Endothelial cell (in vitro differentiated cells): ENCODE measurements at places on chromosomes 5 and 9.

- DNase-seq: no peak
These were observed 9.9 kb downstream of the HSPA9 start for GRCh38 chr5:138565100-138565821.

GRCh38 chr5:64229163-64229774 lies 63.6 kb downstream of the RNF180 start:
- no peak for DNase-seq

DNA sequence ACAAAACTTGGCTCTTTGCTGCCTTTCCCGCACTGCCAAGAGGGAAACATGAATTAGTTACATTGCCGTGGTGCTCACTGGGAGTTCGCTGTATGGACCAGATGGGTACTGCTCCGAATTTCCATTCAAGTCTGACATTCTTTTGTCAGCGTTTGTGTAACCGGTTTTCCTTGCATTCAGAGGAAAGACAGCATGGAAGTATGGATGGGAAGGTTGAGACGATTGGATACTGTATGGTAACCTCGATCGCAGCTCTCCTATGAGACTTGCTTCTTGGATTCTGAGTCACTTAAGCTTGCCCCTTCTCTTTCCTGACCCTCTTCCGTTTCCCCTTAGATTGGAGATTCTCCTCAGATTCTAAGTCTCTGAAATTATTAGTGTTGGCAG lies 625 bp upstream of the UBLCP1 start:
- peak; percentile 16 for DNase-seq

- DNase-seq: no peak
These were observed 1079.9 kb upstream of the C9orf72 start for GRCh38 chr9:28653216-28653615.

GRCh38 chr9:32596936-32597335 lies 24.0 kb upstream of the NDUFB6 start:
- DNase-seq: no peak

- DNase-seq: no peak
These were observed 54.5 kb downstream of the OXCT1 start for GRCh38 chr5:41815663-41816229.

- DNase-seq: no peak
These were observed 243.2 kb downstream of the FSTL4 start for GRCh38 chr5:133368916-133369783.

GRCh38 chr5:169956756-169957155 lies 23.5 kb downstream of the INSYN2B start:
- no peak for DNase-seq

DNA sequence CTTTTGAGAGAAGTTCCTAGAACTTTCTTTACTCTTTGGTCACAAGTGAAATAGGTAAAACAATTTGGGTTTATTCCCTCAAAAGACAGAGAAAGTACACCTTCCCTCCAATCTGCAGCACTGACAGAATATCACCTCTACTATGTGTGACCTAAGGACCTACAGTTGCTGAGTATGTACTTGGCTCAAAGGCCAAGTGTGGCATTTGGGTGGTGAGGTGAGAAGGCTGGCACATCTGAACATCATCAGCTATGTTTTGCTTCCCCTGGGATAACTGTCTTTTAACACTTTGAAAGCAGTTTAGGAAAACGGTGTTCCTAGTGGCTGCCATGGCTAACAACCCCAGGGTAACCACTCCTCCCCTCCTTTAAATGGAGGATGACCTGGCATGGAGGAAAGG lies 17.6 kb downstream of the MIER3 start:
- no peak for DNase-seq

DNA sequence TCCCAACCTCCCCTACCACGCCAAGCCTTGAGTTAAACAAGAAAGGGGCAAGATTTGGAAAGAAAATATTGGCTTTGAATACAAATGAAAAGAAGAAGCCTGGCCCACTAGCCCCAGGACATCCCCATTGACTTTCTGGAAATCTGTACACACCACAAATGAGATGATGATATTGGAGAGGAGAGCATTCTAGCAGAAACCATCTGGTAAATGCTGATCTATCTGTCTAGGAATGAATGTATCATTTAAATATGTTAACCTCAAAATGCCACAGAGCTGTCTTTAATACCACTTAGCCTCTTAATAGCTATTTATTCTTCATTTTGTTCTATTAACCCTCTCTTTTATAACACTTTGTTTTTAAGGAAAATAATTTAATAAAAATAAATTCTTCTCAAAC lies 270.2 kb upstream of the PDE4D start:
- DNase-seq: no peak

DNA sequence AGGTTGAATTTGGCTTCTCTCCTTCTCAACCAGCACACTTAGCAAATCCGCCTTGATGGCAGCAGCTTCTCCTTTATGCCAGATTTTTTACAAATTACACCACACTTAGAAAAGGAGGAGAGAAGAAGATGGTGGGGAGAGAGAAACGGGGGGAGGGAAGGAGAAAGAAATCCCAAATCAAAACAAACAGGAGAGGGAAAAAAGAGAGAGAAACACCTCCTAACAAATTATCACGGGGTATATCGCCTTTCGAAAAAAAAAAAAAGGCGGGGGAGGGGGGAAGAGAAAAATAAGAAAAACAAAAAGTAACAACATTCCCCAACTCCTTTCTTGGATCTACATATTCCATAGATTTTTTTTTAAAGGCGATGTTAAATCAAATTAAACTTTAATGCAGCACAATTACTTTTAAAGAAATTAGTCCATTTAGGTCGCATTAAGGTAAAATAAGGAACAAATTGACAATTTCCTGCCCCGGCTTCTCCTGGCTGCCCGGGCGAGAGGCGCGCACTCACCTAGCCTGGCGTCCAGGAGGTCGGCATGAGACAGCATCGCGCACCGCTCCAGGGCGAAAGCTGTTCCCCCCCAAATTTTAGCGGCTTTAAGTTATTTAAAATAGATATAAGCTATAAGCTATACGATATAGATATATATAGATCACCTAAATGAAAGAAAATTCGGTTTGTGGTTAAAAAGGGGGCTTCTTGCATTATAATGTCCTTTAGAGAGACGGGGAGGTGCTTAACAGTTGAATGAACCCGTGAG lies at the start of gene OTP:
Gene OTP, minus strand, starts transcription at position 716 of the 765 bp plus-strand sequence. Its CDS starts 164 bp downstream, at position 552.
- DNase-seq: no peak

DNA sequence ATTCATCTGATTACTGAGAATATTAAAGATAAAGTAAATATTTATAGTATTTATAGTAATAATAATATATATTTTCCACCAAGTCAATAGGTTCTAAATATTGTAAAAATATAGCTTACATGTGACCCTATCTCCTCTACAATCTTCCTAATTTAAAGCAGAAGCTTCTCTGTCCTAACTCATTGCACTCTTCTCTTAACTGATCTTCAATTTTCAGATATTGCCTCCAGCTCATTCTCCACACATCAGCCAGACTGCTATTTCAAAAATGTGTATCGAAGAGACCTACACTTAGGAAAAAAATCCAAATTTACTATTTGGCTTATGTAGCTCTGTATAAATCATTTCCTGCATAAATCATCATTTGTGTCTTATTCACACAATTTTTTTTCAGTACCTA lies 47.8 kb downstream of the CDH18 start:
- no peak for DNase-seq

DNA sequence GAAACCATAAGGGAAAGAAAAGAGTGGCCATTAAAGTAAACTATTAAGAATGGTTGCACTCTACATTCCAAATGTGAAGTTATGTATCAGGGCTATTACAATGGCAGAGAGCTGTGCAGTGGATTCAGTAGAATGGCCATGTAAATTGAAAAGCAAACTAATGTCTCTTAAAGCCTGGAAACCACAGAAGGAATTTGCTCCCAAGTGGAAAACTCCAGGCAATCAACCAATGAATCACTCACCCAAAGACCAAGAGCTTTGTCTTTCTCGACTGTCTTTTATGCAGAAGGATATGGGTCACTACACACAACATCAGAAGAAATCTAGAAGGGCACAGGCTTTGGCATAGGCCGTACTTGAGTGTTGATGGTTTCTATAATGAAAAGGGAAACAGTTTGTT lies 114.9 kb downstream of the TLE1 start:
- DNase-seq: no peak

DNA sequence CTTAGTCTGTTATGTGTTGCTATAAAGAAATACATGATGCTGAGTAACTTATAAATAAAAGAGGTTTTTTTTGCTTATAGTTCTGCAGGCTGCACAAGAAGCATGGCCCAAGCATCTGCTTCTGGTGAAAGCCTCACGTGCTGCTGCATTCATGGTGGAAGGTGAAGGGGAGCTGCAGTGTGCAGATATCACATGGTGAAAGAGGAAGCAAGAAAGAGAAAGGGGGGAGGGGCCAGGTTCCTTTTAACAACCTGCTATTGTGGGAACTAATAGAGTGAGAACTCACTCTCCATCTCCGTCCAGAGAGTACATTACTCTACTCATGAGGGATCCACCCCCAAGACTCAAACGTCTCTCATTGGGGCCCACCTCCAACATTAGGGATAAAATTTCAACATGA lies 12.5 kb upstream of the PARP8 start:
- no peak for DNase-seq

GRCh38 chr9:8534828-8535227 lies 735.2 kb upstream of the DMAC1 start:
- no peak for DNase-seq

DNA sequence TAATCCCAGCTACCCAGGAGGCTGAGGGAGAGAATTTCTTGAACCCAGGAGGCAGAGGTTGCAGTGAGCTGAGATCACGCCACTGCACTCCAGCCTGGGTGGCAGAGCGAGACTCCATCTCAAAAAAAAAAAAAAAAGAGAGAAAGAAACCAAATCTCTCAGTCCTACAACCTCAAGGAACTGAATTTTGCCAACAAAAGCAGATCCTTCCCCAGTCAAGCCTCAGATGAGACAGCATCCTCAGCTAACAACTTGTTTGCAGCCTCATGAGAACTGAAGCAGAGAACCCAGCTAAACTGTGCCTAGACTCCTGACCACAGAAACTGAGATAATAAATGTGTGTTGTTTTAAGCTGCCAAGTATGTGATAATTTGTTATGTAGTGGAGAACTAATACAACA lies 7.5 kb upstream of the IL6ST start:
- DNase-seq: no peak

DNA sequence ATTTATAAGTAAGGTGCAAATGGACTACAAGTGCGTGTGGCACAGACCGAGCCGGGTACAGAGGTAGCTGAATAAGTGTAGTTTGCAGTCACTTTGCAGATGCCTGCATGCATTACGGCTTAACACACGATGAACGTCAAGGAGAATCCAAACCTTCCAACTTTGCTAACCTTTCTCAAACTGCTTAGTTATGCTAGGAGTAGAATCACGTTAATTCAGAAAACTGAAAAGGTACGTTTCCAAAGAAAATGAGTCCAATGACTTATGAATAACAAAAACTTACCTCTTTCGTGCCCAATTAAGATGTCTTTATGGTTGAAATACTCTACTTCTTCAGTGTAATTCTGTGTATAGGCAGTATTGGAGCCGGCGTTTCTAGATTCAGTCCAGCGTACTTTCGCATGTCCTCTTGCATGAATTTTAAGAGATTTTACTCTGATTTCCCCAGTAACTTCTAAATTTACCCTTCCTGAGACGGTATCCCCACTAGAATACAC lies 539 bp downstream of the ARRDC3 start:
- DNase-seq: no peak

GRCh38 chr9:18263377-18263776 lies 210.6 kb upstream of the ADAMTSL1 start:
- DNase-seq: no peak

DNA sequence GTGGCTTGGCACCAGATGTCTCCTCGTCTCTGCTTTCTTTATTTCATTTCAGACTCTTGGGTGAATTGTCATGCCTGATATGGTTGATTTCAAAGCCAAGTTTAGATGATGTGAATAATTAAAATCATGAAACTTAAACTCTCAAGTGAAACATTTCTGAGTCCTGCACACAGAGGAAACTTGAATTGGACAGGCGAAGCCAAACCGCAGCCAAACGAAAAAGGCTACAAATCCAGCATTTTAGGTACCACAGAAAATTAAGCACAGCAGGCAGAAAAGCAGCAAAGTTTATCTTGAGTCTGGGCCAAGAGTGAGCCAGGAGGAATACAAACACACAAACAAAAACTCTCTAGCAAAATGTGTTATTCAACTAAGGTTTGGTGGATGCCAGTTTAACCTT lies 659.8 kb upstream of the KLF4 start:
- DNase-seq: no peak

- peak; percentile 78 for DNase-seq
These were observed 9.6 kb downstream of the PCYOX1L start for GRCh38 chr5:149367249-149367971.

GRCh38 chr9:27340961-27341511 lies 44.1 kb upstream of the EQTN start:
- no peak for DNase-seq

- DNase-seq: no peak
These were observed 164.9 kb downstream of the SEMA6A start for GRCh38 chr5:116409591-116410296.

GRCh38 chr5:88034520-88034919 lies 234.1 kb downstream of the TMEM161B start:
- no peak for DNase-seq

DNA sequence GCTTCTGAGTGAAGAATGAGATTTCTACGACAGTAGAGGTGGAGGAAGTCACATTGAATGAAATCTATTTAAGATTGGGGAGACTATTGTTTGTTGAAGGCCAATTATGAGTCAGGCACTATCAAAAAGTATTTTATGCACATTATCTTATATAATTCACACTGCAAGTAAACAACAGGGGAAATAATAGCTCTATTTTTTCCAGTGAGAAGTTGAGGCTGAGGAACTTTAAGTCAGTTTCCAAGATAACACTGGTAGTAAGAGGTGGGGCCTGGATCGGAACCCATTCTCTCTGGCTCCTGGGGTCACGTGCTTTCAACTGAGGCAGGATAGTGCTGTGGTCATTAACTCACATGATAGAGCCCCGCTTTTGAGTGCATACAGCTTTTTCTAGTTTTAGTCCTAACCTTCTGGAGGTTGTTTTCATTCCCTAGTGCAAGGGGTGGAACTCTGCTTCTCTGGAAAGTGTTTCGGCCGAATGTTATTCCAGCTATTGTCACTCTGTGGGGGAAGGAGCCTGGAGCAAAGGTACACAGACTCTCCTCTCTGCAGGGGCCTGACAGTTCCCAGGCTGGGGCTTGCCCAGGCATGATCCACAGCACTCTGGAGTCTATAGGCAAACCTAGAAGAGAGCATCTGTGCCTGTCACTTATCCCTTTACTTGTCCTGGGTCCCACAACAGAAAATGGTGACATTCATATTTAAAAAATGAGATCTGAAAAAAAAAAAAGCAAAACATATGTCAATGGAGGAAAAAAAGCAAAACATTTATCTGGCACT lies 352.4 kb upstream of the ACTBL2 start:
- DNase-seq: peak; percentile 14

GRCh38 chr5:1111241-1111726 lies 579 bp downstream of the SLC12A7 start:
- DNase-seq: peak; percentile 48

- DNase-seq: no peak
These were observed 1164.6 kb upstream of the CDH18 start for GRCh38 chr5:21152611-21153010.

DNA sequence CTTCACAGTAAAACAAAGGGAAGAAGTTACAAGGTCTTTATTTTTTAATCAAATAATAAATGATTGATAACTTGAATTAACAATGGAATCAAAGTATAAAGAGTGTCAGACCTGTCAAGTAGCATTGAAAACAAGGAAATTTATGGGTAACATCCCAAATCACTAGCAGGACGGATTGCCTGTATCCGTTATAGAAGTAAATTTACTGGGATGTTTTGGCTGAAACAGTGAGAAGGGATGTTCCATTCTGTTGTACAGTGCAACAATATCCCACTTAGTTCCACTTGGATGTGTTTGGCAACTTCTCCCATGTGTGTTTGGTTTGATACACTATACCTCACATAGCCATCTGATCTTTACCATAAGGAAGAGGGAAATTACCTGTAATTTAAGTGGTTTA lies 421.0 kb upstream of the CHD1 start:
- DNase-seq: no peak

- no peak for DNase-seq
These were observed at the start of gene SPINK1 for GRCh38 chr5:147831465-147831864. Gene SPINK1 (minus strand): TSS chr5:147831671. CDS start chr5:147831577, 94 bp downstream.
